Activated naive CD8-positive, alpha-beta T cell treated with anti-CD3 and anti-CD28 coated beads for 36 hours (primary cell): ENCODE measurements at places on chromosomes 13 and 19. TPM values are rescaled to one million over a fixed set of nuclear protein-coding genes. Genes with fewer than 3 reads are reported as not detected.

DNA sequence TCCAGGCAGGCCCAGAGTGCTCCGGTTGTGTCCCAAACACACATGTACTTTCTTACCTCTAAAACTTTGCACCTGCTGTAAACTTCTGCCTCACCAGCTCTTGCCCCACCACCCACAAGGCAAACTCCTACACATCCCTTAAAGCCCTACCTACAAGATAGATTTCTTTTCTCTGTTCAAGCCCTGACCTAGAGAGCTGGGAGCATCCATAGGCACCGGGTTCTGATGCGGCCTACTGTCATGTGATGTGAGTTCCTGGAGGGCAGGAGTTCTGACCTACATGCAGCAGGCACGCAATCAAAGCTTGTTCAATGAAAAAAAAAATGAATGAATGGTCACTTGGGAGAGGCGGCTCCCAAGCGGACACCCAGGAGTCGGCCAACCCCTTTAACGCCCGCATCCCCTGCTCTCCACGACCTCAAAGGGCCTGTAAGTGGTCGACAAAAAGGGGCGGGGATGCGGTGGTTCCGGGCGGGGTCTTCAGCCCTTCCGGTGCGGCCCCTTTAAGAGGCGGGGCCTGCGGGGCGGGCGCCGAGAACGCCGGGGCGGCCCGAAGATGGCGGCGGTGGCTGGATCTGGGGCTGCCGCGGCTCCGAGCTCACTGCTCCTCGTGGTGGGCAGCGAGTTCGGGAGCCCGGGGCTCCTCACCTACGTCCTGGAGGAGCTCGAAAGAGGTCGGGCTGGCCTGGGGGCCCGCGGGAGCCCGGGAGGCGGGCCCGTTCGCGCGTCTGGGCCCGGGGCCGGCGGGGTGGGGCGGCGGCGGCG, at the start of gene MAP1S:
TSS of gene MAP1S (plus strand) at position 534 of the 765 bp plus-strand sequence. CDS start at position 557, 23 bp downstream.
- DNase-seq: peak; percentile 77

GRCh38 chr13:30880856-30881155, 25.3 kb upstream of the MEDAG start:
- no peak for DNase-seq

Gene ZNF540
- 0.72 TPM for total RNA-seq

- no peak for DNase-seq
Observed at GRCh38 chr19:7979559-7979958, 25.9 kb downstream of the ELAVL1 start.

Gene CYP4F8
- total RNA-seq: not detected

Gene MARCHF2
- total RNA-seq: 6.6 TPM

DNA sequence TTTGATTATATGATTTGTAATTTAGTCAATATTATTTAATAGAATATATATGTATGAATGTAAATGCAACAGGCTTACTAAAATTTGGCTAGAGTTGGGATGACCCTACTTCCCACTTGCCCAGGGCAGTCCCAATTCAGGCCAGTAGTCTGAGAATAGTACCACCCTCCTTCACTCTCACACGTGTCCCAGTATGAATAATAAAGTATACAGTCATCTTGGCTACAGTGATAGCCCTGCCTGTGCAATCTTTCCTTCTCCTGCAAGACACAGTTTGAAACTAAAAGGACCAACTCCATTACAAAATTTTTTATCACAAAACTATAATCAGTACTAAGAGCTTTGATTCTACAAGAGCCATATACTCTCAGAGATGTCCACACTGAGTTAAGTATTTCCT, 76.2 kb downstream of the SACS start:
- DNase-seq: no peak

DNA sequence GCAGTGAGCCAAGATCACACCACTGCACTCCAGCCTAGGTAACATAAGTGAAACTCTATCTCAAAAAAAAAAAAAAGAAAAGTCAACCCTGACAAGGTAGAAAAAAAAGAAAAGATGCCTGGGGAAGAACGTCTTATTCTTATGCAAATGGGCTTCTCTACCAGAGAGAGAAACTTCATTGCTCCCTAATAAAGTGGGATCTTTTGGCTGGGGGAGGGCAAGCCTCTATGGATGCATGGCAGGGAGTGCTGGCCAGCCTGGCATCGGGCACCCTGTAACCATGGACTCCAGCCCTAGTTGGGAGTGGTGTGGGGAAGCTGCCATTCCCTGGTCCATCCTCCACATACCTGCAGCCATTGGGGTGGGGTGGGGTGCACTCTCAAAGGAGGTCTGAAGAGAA, 30.7 kb upstream of the ZNF728 start:
- no peak for DNase-seq

Gene GIPC3
- total RNA-seq: 0.32 TPM
